Esophagus muscularis mucosa (tissue), 4 donors: ENCODE measurements at places on chromosomes 12 and 14.

- DNase-seq = no peak
Observed at GRCh38 chr12:51955702-51956101, 4.2 kb downstream of the ACVR1B start.

DNA sequence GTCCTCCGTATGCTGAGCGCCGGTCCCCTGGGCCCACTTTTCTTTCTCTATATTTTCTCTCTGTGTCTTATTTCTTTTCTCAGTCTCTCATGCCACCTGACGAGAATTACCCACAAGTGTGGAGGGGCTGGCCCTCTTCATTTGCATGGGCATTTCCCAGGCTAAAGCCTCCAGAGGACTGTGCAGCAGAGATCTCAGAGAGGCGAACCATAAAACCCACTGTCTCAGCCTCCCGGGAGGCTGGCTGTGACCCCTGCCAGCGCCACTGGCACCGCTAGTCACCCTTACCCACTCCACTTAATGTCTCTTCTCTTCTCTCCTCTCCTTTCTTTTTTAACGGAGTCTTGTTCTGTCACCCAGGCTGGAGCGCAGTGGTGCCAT, 7.1 kb upstream of the SERPINA9 start:
- no peak for DNase-seq

GRCh38 chr12:30753751-30754382, 884 bp downstream of the CAPRIN2 start:
- DNase-seq = no peak

- DNase-seq = no peak
Observed at GRCh38 chr12:70744178-70744577, 106.9 kb upstream of the PTPRB start.

DNA sequence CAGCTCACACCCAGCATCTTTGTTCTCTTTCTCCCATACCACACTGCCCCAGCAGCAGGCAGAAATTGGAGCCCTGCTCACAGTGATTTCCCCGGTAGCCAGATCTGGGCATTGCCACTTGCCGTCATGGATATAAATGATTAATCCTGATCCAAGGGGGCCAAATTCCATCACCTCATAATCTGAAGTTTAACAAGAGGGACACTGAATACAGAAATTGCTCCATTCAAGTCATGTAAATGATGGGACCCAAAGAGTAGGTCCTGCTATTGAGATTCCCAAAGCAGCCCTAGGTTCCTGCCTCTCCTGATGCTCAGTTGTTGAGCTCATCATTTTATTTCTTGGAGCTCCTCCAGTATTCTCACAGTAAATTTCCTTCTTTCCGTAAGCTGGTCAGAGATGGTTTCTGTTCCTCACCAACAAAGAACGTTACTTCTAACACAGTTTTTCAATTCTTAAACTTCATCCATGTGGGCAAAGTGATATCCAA, 11.7 kb downstream of the ITPR2 start:
- no peak for DNase-seq

- no peak for DNase-seq
Observed at GRCh38 chr12:81095501-81096232, 17.8 kb downstream of the ACSS3 start.
